ENCODE measurements at places on chromosomes 2 and 18. TPM values are rescaled to one million over a fixed set of nuclear protein-coding genes. Genes with fewer than 3 reads are reported as not detected.

- H3K4me3 ChIP-seq: peak overlapping the region; percentile 67
- H3K27me3 ChIP-seq: no peaks in the 10 kb centered on the region
- H3K4me1 ChIP-seq: peaks cover 17% of the 10 kb centered on the region
These were observed 1.5 kb downstream of the ASNSD1 start for GRCh38 chr2:189662669-189663226.

- no peaks in the 10 kb centered on the region for H3K36me3 ChIP-seq
- 0 out of 2 replicates have a peak, but pooled peaks cover 6% of the 10 kb centered on the region for H3K4me1 ChIP-seq
- no peaks in the 10 kb centered on the region for H3K27me3 ChIP-seq
These were observed 98.4 kb upstream of the SIX3 start for GRCh38 chr2:44843086-44843485.

SPATS2L gene
- total RNA-seq: 196 TPM

GRCh38 chr2:224058048-224058775, 19.1 kb upstream of the SERPINE2 start:
- no peak overlapping the region for H3K4me3 ChIP-seq
- no peaks in the 10 kb centered on the region for H3K27me3 ChIP-seq
- no peaks in the 10 kb centered on the region for H3K36me3 ChIP-seq
- H3K4me1 ChIP-seq: no peaks in the 10 kb centered on the region

IMPACT gene
- total RNA-seq: 20.6 TPM

SOX11 gene
- not detected for total RNA-seq

VWC2L gene
- not detected for total RNA-seq

GRCh38 chr18:50458366-50458765, 83.5 kb downstream of the SKA1 start:
- no peaks in the 10 kb centered on the region for H3K36me3 ChIP-seq
- DNase-seq: no peak
- no peak overlapping the region for H3K27ac ChIP-seq
- no peak overlapping the region for H3K4me3 ChIP-seq
- no peaks in the 10 kb centered on the region for H3K4me1 ChIP-seq

DNA sequence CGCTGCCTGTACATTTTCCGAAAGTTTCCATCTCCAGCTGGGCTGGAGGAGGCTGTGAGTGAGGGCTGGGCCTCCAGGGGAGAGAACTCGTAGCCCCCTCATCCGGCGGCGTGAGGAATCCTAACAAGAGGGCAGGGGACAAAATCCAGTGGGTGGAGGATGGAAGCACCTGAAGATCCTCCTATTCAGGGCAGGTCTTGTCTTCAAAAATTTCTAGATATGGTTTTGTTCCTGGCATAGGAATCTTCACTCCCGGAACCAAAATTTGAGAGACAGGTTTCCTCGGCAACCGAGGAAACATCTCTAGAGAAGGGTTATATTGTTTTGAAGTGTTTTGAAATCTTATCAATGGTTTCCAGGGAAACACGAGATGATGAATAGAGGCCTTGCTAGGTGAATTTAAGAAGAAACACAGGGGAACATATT, 136.7 kb downstream of the SH3BP4 start:
- no peak overlapping the region for H3K27ac ChIP-seq
- H3K4me3 ChIP-seq: no peak overlapping the region
- H3K4me1 ChIP-seq: no peaks in the 10 kb centered on the region
- H3K36me3 ChIP-seq: no peaks in the 10 kb centered on the region
- no peak for DNase-seq

DNA sequence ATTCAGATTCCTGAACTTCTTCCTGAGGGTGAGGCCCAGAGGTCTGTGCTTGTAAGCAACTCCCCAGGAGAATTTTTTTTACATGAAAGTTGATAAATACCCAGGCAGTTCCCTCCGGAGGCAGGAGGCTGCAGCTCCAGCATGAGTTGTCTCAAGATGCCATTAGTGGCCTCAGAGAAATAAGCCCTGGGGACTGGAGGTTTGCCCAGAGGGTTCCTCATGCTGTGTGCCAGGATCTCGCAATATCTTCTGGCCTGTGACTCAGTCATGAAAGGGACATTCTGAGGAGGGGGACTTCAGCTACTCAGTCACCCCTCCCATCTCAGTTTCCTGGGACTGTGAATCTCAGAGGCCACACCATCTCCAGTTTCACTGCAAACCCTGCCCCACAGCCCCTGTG, 49.9 kb downstream of the LYPD1 start:
- no peaks in the 10 kb centered on the region for H3K36me3 ChIP-seq
- H3K4me1 ChIP-seq: no peaks in the 10 kb centered on the region
- no peak overlapping the region for H3K27ac ChIP-seq
- DNase-seq: no peak
- no peak overlapping the region for H3K4me3 ChIP-seq

EDAR gene
- total RNA-seq: 0.95 TPM

GRCh38 chr18:46067438-46068007, 4.5 kb downstream of the PSTPIP2 start:
- H3K27me3 ChIP-seq: no peaks in the 10 kb centered on the region
- H3K36me3 ChIP-seq: no peaks in the 10 kb centered on the region
- no peak overlapping the region for H3K27ac ChIP-seq
- no peak overlapping the region for H3K4me3 ChIP-seq
- H3K4me1 ChIP-seq: no peaks in the 10 kb centered on the region
- peak; percentile 47 for DNase-seq

DNA sequence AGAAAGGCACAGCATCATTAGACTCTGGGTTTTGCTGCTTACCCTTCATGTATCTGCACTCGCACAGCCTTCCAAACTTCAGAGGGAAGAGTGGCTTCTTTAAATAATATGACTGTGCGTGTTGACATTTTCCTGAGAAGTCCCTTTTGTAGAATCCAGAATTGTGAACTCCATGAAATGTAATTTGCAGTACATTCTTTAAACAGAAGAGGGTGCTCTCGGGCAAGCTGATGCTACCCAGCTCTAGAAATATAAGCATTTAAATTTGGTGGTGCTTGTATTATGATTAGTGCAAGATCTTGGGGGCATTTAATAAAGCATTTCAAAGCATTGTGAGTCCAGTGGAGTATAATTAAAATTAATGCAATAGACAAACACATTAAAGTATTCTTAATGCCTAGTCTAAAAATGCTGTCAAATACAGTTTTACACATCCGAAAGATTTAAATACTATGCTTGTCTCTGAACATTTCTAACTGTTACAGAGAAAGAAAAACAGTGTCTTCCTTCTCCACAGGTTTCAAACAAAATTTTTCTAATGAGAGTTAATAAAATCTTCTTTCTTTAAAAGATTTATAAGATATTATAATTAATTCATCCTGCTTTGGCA, 17.3 kb upstream of the GTF2A1L start:
- H3K36me3 ChIP-seq: no peaks in the 10 kb centered on the region
- no peak overlapping the region for H3K4me3 ChIP-seq
- H3K27me3 ChIP-seq: no peaks in the 10 kb centered on the region
- no peak overlapping the region for H3K27ac ChIP-seq
- no peak for DNase-seq

- no peaks in the 10 kb centered on the region for H3K36me3 ChIP-seq
- H3K4me1 ChIP-seq: no peaks in the 10 kb centered on the region
- H3K27ac ChIP-seq: peak overlapping the region; percentile 79
- no peak overlapping the region for H3K4me3 ChIP-seq
These were observed 50.2 kb upstream of the DTNA start for GRCh38 chr18:34659579-34660517.

DNA sequence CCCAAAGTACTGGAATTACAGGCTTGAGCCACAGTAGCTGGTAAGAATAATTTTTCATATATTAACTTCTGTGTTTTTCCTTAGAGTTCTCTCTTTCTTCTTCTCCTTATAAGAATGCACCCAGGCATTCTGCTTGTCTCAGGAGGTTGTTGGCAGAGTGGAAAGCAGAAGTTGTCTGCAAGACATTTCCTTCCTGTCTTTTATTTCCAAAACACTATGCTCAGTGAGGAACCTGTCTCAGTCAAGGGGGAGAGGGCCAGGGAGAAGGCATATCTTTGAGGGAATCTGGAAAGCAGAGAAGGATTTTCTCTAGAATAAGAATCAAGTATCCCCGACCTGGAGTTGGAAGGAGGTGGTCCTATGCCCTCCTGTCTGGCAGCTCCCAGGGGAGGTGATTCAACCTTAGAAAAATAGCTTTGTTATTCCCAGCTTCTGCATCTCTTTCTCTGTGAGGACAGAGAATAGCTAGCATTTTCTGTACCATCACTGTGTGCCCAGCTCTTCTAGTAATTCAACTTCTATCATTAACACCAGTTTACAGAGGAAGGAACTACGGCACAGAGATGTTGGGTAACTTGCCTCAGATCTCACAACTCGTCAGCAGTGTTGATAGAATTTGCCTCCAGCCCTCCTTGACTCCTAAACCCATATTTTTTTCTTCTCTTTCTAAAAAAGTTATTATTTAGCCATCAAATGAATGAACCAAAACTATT, 3.8 kb upstream of the LPIN2 start:
- H3K4me3 ChIP-seq: no peak overlapping the region
- peaks cover 18% of the 10 kb centered on the region for H3K4me1 ChIP-seq
- no peaks in the 10 kb centered on the region for H3K36me3 ChIP-seq
- H3K27ac ChIP-seq: no peak overlapping the region

GRCh38 chr2:29114586-29114945, 649 bp upstream of the CLIP4 start:
- no peak overlapping the region for H3K4me3 ChIP-seq
- H3K27ac ChIP-seq: peak overlapping the region; percentile 45
- no peaks in the 10 kb centered on the region for H3K27me3 ChIP-seq

- no peaks in the 10 kb centered on the region for H3K27me3 ChIP-seq
- H3K4me3 ChIP-seq: no peak overlapping the region
- peaks cover 45% of the 10 kb centered on the region for H3K4me1 ChIP-seq
- peak overlapping the region; percentile 83 for H3K27ac ChIP-seq
- no peaks in the 10 kb centered on the region for H3K36me3 ChIP-seq
These were observed 36.6 kb downstream of the BCL11A start for GRCh38 chr2:60516826-60517225.

DNA sequence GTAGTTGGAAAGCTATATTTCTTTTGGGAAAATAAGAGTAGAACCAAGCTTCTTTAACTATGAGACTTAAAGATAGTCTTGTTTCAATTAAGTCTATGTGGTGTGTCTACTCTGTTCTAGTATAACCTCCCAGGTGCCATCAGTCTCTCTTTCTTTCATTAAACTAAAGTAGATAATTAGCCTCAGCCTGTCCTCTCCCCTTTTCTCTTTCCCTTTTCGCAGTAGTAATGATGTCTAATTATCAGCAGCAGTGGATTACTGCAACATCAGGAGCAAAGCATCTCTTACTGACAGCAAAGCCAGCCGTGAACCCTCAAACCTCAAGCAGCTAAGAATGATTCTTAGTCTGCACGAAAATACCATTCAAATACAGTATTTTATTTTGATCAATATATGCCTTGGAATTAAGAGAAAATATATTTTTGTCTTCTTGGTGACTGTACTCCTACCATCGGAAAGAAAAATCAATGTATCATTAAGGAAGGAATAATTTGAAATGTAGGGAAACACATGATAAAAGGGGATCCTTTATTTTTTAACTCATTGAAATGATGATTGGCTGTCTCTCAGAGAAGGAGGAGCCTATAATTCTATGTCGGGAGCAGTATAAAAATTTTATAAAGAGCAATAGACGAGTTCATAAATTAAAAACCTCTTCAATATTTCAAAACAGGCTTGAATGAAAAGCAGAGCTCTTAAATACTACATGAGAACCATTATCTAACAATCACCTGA, 4.5 kb downstream of the NOL4 start:
- H3K27me3 ChIP-seq: peaks cover 2% of the 10 kb centered on the region
- no peak overlapping the region for H3K27ac ChIP-seq
- no peaks in the 10 kb centered on the region for H3K4me1 ChIP-seq

DNA sequence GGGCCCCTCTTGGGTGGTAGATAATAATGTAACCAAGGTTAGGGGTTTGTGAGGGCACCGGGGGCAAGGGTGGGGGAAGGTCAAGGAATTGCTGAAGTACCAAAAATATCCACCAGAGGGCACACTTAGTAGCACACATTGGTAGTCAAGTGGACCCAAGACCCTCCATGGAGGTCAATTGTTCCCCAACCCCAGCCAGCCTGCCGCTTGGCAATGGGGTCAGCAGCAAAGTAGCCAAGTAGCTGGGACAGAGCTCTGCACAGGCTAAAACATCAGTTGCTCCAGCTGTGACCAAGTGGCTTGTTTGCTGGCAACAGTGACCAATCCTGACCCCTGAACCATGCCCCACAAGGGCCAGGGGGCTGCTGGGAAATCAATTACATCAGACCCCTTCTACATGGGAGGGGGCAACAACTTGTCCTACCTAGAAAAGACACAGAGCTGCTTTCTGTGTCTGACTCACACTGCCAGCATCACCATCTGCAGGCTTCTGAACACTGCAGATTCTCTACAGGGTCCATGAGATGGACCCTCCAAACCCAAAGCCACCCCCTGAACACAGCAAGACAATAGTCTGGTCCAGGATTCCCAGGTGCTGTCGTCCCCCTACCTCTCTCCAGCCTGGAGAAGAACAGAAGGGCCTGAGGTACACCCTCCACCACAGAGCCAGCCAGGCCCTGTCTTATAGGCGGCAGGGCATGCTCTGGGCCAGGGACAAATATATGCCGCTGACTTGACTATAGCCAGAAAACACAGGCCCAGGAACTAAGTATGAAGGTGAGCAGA, 76.0 kb downstream of the EMX1 start:
- no peak for DNase-seq
- no peaks in the 10 kb centered on the region for H3K27me3 ChIP-seq
- no peaks in the 10 kb centered on the region for H3K36me3 ChIP-seq

GRCh38 chr2:98374286-98374685, 28.0 kb downstream of the CNGA3 start:
- H3K4me1 ChIP-seq: no peaks in the 10 kb centered on the region
- no peak overlapping the region for H3K4me3 ChIP-seq
- DNase-seq: no peak

TRAPPC12 gene
- 85.0 TPM for total RNA-seq

GRCh38 chr2:30491225-30491624, 44.2 kb downstream of the LCLAT1 start:
- no peak overlapping the region for H3K4me3 ChIP-seq
- H3K4me1 ChIP-seq: no peaks in the 10 kb centered on the region
- no peaks in the 10 kb centered on the region for H3K27me3 ChIP-seq
- DNase-seq: no peak

GRCh38 chr2:100292022-100292580, 30.2 kb downstream of the LONRF2 start:
- H3K4me3 ChIP-seq: no peak overlapping the region
- no peak overlapping the region for H3K27ac ChIP-seq
- H3K36me3 ChIP-seq: no peaks in the 10 kb centered on the region
- peak; percentile 40 for DNase-seq
- no peaks in the 10 kb centered on the region for H3K27me3 ChIP-seq

- no peaks in the 10 kb centered on the region for H3K27me3 ChIP-seq
- no peaks in the 10 kb centered on the region for H3K36me3 ChIP-seq
- H3K4me1 ChIP-seq: peaks cover 13% of the 10 kb centered on the region
- DNase-seq: peak; percentile 45
These were observed 55.7 kb downstream of the NPAS2 start for GRCh38 chr2:100875516-100876230.

- H3K27me3 ChIP-seq: no peaks in the 10 kb centered on the region
- H3K4me1 ChIP-seq: peaks cover 15% of the 10 kb centered on the region
- H3K27ac ChIP-seq: no peak overlapping the region
These were observed 30.7 kb upstream of the FRZB start for GRCh38 chr2:182897137-182897536.

- no peak overlapping the region for H3K27ac ChIP-seq
- H3K4me1 ChIP-seq: no peaks in the 10 kb centered on the region
- DNase-seq: no peak
- H3K27me3 ChIP-seq: no peaks in the 10 kb centered on the region
- H3K36me3 ChIP-seq: no peaks in the 10 kb centered on the region
These were observed 1347.4 kb upstream of the PIK3C3 start for GRCh38 chr18:40607542-40608148.

GRCh38 chr2:44052584-44052983, 56.8 kb upstream of the LRPPRC start:
- DNase-seq: no peak
- H3K4me1 ChIP-seq: no peaks in the 10 kb centered on the region
- H3K27me3 ChIP-seq: no peaks in the 10 kb centered on the region
- no peaks in the 10 kb centered on the region for H3K36me3 ChIP-seq
- no peak overlapping the region for H3K4me3 ChIP-seq
- H3K27ac ChIP-seq: no peak overlapping the region

GRCh38 chr2:160252900-160253299, 52.8 kb upstream of the ITGB6 start:
- peaks cover 15% of the 10 kb centered on the region for H3K4me1 ChIP-seq
- H3K27me3 ChIP-seq: no peaks in the 10 kb centered on the region
- no peak overlapping the region for H3K4me3 ChIP-seq

All from Caco-2 (cell line).